ENCODE measurements at places on chromosomes 6 and 20. TPM values are rescaled to one million over a fixed set of nuclear protein-coding genes. Genes with fewer than 3 reads are reported as not detected.
A peak's percentile ranks its signal among the peaks of the same experiment; 100 is the strongest.

DNA sequence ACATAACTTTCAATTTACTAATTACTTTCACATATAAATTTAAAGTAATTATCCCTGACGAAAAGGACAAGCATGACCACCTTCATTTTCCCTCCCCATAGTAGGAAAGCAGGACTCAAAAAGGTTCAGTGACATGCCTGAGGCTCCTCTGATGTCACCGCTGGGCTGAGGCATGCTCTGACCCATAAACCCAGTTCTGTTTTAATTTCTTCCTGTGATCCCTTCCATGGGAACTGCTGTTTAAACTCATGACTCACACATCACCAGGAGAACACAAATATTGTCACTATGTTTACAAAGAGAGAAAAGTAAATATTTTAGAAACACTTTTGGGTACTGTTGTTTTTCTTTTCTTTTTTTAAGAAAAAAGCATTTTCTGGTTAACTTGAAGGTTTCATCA, 38.0 kb upstream of the NR2E1 start:
- DNase-seq = no peak
- H3K4me1 ChIP-seq = peaks cover 5% of the 10 kb centered on the region
- no peaks in the 10 kb centered on the region for H3K36me3 ChIP-seq
- peaks cover 99% of the 10 kb centered on the region for H3K27me3 ChIP-seq

RAET1L gene
- total RNA-seq = not detected

OLIG3 gene
- total RNA-seq = not detected

DNA sequence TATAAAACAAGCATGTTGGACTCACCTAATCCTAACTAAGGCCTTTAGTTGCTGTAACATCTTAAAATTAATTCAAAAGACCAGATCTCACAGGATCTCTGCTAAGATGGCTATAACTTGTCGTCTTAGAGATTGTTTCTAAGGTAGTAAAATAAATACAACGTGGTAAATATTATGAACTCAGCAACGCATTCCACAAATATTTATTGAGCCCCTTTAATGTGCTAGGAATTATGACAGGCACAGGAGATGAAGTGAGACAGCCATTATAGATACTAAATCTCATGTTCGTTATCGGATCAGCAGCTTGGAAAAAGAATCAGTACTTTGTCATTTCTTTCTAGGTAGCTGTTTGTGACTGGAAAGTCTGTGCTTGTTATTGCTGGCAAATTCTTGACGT, 20.9 kb upstream of the MCM3 start:
- no peak for DNase-seq
- H3K4me3 ChIP-seq = no peak overlapping the region
- H3K27me3 ChIP-seq = peaks cover 3% of the 10 kb centered on the region
- no peaks in the 10 kb centered on the region for H3K36me3 ChIP-seq

DNA sequence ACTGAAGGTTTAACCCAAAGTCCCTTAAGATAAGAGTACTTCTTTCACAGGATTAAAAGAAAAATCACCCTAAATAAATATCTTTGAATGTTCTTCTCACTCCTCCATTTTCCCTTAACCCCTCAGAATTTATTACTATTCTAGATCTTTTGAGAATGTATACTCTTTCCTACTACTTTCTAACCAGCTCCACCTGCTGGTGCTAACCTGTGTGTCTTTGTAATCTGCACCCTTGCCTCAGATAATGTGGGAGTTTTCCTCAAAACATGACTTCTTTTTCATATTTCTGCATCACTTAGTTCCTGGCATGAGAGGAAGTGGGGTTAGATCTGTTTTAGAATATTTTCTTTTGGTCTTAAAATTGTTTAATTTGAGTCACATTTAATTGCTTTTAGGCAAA, 394.2 kb downstream of the BMP2 start:
- no peaks in the 10 kb centered on the region for H3K4me1 ChIP-seq
- peak; percentile 34 for DNase-seq
- H3K27me3 ChIP-seq = no peaks in the 10 kb centered on the region
- no peak overlapping the region for H3K4me3 ChIP-seq
- H3K36me3 ChIP-seq = no peaks in the 10 kb centered on the region

DNA sequence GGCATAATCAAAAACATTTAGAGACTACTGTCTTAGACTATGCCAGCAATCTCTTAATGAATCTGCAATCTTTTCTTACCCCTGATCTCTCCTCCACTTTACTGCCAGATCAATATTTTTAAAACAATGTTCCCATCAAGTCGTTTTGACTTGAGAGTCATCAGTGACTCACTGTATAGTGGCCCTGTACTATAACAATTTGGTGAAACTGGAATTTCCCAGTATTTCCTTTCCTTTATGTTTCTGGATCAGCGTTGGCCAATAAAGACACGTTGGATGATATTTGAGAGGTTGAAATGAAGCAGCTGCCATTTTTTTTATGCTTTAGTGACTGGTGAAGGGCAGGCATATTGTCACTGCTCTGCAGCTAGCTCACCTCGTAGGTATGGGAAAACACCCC, 10.1 kb upstream of the SMIM13 start:
- H3K4me1 ChIP-seq = no peaks in the 10 kb centered on the region
- no peak overlapping the region for H3K27ac ChIP-seq
- no peak overlapping the region for H3K4me3 ChIP-seq
- no peaks in the 10 kb centered on the region for H3K36me3 ChIP-seq
- DNase-seq = no peak

TMEM200A gene
- 0.18 TPM for total RNA-seq

EYA2 gene
- total RNA-seq = 0.30 TPM

MACROD2 gene
- 6.1 TPM for total RNA-seq

DNA sequence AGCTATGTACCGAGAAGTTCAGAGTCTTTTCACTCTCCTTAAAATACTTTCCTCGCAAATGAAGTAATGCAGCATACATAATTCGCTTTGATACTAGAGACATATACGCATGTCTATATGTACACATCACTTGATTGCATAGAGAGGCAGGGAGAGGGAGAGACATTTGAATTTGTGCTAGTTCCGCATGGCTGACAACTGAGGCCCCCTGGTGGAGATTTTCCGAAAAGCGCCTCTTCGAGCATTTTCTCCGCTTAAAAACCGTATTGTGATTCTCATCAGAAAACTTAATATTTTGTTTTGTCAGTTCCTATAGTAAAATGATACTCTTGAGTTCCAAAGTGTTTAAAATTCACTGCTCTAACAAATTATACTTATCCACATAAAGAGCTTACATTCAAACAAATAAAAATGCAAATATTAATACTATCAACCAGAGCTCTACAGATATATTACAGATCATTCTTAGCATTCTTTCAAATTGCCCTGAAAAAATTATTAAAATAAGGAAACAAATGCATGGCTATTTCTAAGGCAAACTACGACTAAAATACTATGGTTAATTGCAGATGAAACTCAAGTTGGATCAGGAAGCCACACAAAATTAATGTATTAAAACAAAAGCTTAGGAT, 637 bp downstream of the MYLK4 start:
- peak; percentile 67 for DNase-seq
- H3K27ac ChIP-seq = no peak overlapping the region
- no peak overlapping the region for H3K4me3 ChIP-seq
- no peaks in the 10 kb centered on the region for H3K27me3 ChIP-seq

GRCh38 chr6:40000964-40001515, 66.8 kb upstream of the MOCS1 start:
- no peaks in the 10 kb centered on the region for H3K4me1 ChIP-seq
- no peaks in the 10 kb centered on the region for H3K36me3 ChIP-seq
- H3K27me3 ChIP-seq = no peaks in the 10 kb centered on the region
- no peak overlapping the region for H3K4me3 ChIP-seq
- DNase-seq = no peak
- no peak overlapping the region for H3K27ac ChIP-seq

GRCh38 chr20:22572491-22572890, 11.9 kb downstream of the FOXA2 start:
- H3K4me3 ChIP-seq = no peak overlapping the region
- H3K36me3 ChIP-seq = no peaks in the 10 kb centered on the region
- DNase-seq = no peak
- H3K4me1 ChIP-seq = no peaks in the 10 kb centered on the region
- no peak overlapping the region for H3K27ac ChIP-seq
- peaks cover 100% of the 10 kb centered on the region for H3K27me3 ChIP-seq

DNA sequence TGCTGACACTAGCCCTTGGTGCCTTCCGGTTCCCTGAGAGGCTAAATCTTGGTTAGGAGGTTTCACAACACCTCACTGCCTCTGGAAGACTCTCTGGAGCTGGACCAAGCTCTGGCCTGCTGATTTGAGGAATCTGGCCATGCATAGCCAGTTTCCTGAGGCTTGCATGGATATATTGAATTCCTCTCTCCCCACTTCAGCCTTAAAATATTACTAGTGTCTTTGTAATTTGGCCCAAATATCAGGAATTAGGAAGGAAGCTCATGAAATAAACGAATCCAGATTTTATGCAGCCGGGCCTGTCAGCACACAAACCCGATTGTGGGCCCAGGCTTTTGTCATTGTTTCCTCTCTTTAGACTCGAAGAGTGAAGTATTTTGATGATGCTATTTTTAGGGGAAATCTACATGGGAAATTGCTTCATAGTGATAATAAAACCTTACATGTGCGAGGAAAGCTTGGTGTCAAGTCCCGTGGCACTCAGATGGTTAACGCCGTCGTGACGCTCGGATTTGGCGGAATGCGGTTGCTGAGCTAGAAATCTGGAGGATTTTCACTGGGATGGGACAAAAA, 144.4 kb downstream of the PHACTR3 start:
- H3K36me3 ChIP-seq = no peaks in the 10 kb centered on the region
- H3K27me3 ChIP-seq = no peaks in the 10 kb centered on the region
- no peaks in the 10 kb centered on the region for H3K4me1 ChIP-seq
- no peak overlapping the region for H3K27ac ChIP-seq
- no peak for DNase-seq

- DNase-seq = no peak
- H3K4me1 ChIP-seq = no peaks in the 10 kb centered on the region
- H3K27me3 ChIP-seq = no peaks in the 10 kb centered on the region
- H3K27ac ChIP-seq = no peak overlapping the region
Observed at GRCh38 chr20:50601511-50602431, 89.6 kb downstream of the RIPOR3 start.

GRCh38 chr6:91694016-91694654, 1107.3 kb upstream of the MAP3K7 start:
- H3K36me3 ChIP-seq = no peaks in the 10 kb centered on the region
- no peak overlapping the region for H3K4me3 ChIP-seq
- H3K27ac ChIP-seq = no peak overlapping the region
- DNase-seq = no peak
- H3K27me3 ChIP-seq = no peaks in the 10 kb centered on the region

DNA sequence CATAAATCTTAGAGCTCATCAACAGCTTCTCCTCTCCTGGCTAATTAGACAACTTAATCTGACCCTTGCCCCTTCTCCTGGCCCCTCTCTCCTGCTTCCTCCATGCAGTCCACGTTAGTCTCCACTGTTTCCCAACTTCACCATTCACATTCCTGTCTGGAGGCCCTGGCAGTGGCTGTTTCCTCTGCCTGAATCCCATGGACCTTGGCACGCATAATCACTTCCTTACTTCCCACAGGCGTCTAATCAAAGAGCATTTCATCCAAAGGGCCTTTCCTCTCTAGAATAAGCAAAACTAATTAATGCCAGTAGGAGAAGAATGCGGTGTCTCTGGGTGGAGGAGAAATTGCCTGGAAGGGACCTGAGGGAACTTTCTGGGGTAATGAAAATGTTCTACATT, 16.4 kb upstream of the XRN2 start:
- H3K4me3 ChIP-seq = no peak overlapping the region
- H3K27ac ChIP-seq = no peak overlapping the region
- no peaks in the 10 kb centered on the region for H3K4me1 ChIP-seq
- H3K27me3 ChIP-seq = no peaks in the 10 kb centered on the region

GRCh38 chr20:25310921-25311728, 63.2 kb downstream of the PYGB start:
- peak overlapping the region; percentile 53 for H3K27ac ChIP-seq

SLC26A8 gene
- not detected for total RNA-seq

GRCh38 chr20:44302026-44302669, 8.9 kb downstream of the FITM2 start:
- no peaks in the 10 kb centered on the region for H3K27me3 ChIP-seq
- peak; percentile 52 for DNase-seq
- no peak overlapping the region for H3K4me3 ChIP-seq
- no peaks in the 10 kb centered on the region for H3K36me3 ChIP-seq
- peaks cover 28% of the 10 kb centered on the region for H3K4me1 ChIP-seq
- H3K27ac ChIP-seq = peak overlapping the region; percentile 56

BEND6 gene
- 0.09 TPM for total RNA-seq

DNA sequence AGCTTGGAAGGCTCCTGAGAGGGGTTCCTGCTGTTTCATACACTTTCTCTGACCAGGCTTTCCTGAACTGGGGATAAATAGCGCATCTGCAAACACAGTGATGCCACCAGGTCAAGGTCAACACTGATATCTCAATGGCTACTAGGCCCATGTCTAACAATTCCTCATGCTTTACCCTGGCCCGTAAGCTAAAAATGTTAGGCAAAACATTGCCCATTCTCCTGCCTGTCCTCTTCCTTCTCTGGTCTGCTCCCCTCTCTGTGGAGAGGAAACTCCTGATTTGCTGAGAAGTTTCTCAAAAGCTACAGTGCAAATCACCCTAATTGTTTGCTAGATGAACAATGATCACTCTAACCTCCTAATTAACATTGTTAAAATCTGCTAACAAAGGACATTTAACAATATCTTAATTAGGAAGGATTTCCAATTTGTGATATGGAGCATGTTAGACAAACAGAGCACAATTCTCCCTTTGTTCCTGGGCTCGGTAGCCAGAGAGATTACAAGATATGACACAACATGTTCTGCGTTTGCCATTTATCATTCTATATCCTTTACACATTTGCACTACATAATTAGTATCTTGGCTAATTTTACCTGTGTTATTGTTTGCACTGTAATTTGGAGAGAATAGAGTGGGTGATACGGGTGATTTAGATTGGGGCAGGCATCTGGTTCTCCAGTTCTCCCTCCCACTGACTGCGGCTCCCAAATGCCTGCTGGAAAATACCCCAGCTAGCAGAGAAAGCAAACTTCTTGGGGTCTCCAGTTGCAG, 266.8 kb downstream of the CD83 start:
- no peak for DNase-seq
- H3K4me1 ChIP-seq = no peaks in the 10 kb centered on the region
- no peaks in the 10 kb centered on the region for H3K36me3 ChIP-seq

- peaks cover 2% of the 10 kb centered on the region for H3K4me1 ChIP-seq
- no peak overlapping the region for H3K4me3 ChIP-seq
- H3K27ac ChIP-seq = no peak overlapping the region
- H3K27me3 ChIP-seq = no peaks in the 10 kb centered on the region
- no peaks in the 10 kb centered on the region for H3K36me3 ChIP-seq
Observed at GRCh38 chr6:119463081-119463626, 113.6 kb upstream of the MAN1A1 start.
